ENCODE measurements at places on chromosomes 1 and 21.

GRCh38 chr1:100722221-100722620 is 2.7 kb downstream of the VCAM1 start:
- no peak for DNase-seq

DNA sequence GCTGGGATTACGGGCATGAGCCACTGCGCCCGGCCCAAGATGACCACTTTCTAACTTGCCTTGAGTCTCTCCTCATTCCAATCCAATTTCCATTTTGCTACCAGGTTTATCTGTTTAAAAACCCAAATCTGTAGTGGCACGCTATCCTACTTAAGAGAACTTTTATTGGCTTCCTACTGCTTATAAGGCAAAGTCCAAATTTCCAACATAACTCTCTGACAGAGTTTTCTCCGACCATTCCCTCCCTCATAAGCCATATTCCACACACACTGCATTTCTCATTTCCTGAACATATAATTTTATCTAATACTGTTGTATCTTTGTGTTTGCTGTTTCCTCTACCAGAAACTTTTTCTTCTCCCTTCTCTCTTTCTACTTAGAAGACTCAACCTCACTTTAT is 15.3 kb downstream of the SF3A3 start:
- no peak for DNase-seq

DNA sequence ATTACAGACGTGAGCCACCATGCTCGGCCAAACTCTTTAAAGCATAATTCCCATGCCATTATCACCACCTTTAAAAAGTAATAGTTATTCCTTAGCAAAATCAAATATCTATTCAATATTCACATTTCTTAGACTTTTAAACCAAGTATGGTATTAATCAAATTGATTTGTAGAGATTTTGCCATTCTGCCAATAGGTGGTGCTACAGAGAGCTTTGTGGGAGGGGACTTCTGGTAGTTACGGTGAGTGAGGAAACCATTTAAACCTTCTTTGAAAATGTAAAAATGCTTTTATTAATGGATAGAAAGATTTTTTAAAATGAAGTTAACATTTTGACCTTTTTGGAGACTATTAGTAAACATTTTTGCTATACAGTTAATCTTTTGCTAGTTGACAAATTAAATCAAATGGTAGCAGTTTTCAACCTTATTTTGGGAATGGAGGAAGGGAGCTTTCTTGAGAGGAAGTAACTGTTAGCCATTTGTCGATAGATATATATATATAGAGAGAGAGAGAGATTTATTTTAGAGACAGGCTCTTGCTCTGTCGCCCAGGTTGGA is 19.3 kb downstream of the IARS2 start:
- no peak for DNase-seq

GRCh38 chr21:15001857-15002606 is 62.8 kb downstream of the NRIP1 start:
- no peak for DNase-seq

DNA sequence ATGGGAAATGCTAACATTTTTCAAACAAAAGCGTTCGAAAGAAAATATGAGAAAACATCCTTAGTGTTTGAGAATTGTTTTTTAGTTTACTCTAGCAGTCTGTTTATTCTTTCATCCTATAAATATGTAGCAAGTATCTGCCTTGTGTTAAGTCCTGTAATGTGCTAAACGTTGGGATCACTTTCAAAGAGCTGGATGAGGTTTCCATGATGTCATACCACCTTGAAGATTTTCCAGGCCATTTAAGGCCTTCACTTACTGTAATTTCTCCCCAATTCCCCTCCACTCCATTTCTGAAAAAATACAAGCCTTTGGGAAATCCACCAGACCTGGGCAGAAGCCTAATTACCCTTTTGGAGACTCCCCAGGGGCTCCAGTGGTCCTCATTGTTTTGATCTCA is 24.2 kb upstream of the CTBS start:
- DNase-seq: no peak

DNA sequence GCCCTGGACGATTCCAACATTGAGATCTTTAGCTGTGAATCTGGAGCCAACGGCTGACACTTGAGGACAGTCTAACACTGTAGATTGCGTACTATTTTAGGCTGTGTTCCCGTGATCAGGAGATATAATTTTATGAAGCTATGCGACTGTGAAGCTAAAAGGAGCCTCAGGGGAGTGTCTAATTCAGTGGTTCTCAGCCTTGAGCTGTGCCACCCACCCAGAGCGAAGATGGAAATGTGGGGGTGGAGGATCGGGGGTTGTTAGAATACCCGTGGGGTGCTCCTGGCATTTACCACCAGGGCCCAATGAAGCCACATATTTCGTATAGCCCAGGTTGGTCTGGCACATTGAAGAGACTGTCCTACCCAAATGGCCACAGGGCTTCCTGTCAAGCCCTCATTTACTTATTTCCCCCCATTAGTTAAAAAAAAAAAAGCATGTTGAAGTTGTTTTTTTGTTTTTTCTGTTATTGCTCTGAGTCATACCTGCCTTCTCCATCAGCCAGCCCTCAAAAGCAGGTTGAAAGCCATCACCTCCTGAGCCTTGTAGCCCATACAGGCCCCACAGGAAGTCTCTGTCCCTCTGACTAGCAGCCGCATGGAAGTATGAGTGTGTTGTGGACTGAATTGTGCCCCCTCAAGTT is 141.7 kb downstream of the GALNT2 start:
- no peak for DNase-seq

DNA sequence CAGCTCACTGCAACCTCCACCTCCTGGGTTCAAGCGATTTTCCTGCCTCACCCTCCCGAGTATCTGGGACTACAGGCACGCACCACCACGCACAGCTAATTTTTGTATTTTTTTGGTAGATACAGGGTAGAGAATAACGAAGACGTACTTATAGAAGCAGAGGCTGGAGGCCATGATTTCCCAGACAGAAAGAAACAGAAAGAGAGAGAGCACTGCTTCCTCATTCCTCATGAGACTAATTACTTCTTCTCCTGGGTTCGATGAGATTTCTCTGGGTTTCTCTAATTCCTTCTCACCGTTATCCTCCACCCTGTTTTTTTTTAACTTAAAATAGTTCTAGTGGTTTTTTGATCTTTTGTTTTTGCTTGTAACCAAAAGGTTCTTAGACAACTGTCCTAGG is 23.4 kb upstream of the PTP4A2 start:
- no peak for DNase-seq

DNA sequence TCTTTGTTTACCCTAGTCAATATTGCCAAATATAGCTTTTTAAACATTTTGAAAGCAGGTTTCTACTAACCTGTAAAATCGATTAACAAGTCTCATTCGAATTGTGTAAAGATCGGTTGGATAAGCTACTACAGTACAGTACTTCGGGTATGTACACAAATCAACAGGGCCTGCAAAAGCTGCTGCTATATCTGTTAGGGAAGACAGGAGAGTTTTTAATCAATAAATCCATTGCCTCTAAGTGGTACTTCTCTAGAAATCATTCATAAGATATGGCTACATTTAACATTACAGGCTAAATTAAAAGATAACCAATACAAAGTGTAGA is 34.8 kb upstream of the PSMG1 start:
- no peak for DNase-seq

DNA sequence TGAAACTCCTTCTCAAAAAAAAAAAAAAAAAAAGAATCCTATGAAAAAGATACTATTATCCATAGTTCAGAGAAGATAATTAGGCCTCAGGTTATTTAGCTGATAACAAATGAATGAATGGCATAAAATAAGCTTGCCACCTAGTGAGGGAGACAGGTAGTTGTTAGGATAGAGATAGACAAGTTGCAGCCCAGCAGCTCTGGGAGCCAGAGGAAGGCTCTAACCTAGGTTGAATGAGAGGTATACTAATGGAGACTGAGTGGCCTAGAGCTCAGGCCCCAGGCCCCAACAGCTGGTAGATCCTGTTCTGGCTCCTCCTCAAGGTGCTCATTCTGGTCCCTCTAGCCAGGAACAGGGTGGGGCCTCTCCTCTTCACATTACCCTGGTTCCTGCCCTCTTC is 20.6 kb upstream of the RSPO1 start:
- no peak for DNase-seq

DNA sequence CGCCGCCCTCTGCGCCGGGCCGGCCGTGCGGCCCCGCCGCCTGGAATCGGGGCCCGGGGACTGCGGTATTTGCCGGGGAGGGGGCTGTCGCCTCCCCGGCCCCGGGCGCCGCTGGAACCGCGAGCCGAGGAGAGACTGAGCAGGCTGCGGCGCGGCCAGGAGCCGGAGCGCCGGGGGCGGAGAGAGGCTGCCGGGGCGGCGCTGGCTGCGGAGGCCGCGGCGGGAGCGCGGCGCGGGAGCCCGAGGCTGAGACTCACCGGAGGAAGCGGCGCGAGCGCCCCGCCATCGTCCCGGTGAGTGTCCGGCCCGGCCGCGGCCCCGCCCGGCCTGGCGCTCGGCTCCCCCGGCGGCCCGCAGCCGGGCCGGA is 746 bp downstream of the DYRK1A start:
- DNase-seq: no peak

- no peak for DNase-seq
Observed at GRCh38 chr1:44243782-44244495, 30.7 kb downstream of the DMAP1 start.

DNA sequence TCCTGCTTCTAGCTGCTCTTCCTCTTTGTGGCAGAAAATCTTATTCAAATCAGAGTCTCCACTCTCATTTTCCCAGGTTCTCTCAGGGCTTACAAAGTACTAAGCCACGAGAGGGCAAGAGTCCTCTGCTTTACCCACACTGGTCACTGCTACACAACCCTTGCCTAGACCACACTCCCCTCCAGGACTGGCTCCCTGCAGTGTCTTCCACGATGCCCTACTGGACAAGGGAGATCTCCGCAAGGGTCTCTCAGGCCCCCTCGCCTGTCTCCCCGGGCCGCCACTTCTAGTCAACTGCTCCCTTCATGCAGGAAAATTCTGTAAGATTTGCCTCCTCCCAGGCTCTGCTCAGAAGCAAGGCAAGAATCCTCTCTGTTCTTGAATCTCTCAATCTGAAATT is 319.6 kb downstream of the RRAGC start:
- no peak for DNase-seq

DNA sequence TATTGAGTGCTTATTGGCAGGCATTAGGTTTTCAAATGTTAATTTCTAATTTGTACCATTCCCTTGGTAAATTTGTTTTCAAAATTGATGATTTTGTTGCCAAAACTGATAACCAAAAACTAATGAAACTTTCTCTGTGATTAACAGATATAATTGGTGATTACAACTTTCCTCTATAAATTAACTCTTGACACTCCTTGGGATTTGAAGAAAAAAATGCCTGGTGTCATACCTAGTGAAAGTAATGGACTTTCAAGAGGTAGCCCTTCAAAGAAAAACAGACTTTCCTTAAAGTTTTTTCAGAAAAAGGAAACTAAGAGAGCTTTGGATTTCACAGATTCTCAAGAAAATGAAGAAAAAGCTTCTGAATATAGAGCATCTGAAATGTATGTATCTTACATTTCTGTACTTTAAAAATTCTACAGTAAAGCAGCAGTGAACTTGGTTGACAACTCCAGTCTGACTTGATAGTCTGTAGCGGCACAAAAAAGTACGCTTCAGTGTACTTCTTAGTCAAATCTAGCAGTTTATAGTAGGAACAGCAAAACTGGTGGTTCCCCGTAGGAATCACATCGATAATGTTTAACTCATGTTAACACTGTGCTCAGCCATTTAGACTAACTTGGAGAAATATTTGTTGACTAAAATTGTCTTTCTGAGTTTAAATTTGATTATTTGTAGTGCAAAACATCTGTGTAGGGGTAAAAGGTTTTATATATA is 3.0 kb downstream of the USP1 start:
- DNase-seq: no peak

DNA sequence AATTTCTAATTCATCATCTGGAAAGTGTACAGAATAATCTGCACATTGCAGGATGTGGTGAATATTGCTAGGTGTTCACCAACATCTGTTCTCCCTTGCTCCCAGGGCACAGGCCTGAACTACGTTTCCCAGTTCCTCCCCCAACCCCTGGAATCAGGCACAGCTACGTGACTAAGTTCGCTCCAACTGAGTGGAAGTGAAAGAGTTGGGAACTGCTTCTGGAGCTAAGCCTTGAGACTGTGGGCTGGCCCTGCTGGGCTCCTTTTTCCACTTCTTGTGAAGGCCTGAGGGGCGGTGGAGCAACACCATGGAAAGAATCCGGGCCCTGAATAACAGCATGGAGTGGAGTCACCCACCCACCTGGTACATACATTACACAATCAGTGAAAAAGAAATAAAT is 534.6 kb downstream of the SMYD3 start:
- DNase-seq: no peak

- DNase-seq: no peak
Observed at GRCh38 chr1:12596007-12596821, 21.8 kb downstream of the DHRS3 start.

DNA sequence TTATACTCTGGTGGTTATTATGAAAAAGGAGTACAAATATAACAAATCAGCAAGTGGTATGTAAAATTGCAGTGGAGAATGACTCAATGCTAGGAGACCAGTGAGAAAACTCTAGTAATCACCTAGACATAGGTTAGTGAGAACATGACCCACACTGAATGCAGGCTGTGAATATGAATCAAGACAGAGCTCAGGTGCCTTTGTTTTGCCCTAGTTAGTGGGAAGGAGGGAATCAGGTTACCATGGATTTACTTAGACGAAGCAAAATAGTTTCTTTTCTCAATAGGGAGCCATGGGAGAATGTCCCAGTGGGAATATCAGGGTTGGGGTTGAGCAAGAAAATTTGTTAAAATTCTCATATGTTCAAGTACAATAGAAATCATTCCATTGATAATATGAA is 10.6 kb upstream of the GCLM start:
- no peak for DNase-seq

GRCh38 chr1:208243527-208243966 is 637 bp downstream of the PLXNA2 start:
- DNase-seq: no peak

GRCh38 chr1:230291731-230292620 is 134.2 kb downstream of the PGBD5 start:
- DNase-seq: no peak

DNA sequence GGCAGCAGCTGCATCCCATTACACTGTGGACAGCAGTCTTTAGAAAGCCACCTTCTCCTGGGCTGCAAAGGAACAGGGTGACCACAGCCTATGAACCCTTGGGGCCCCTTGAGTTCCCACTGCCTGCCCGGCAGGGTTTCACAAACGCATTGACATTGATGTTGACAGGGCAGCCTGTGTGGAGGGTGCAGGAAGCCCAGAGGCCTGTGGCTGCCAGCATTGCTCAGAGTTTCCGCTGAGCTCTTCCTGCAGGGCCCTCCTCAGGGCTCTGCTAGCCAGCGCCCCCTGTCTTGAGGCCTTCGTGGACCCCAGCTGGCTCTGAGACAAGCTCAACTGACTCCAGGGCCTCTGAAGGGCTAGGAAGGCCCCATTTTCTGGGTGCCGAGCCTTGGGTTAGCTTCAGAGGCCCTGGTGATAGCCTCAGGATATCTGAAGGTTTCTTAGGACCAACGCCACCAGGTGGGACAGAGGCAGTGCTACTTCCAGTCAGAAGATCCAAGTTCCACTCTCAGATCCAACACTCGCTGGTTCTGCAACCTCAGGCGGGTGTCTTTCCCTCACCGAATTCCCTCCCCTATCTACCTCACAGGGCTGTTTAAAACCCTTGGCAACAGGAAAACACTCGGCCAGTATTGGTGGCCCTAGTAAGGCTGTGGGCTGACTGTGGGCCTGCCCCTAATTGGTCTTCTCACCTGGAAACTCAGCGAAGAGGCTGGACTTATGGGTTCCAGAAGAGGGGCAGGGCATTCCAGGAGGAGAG is 27.2 kb upstream of the EPS8L3 start:
- DNase-seq: peak; percentile 60

GRCh38 chr1:119475866-119476439 is 31.1 kb upstream of the HSD3B1 start:
- peak; percentile 1 for DNase-seq
